ENCODE measurements at places on chromosomes 1 and 21.

DNA sequence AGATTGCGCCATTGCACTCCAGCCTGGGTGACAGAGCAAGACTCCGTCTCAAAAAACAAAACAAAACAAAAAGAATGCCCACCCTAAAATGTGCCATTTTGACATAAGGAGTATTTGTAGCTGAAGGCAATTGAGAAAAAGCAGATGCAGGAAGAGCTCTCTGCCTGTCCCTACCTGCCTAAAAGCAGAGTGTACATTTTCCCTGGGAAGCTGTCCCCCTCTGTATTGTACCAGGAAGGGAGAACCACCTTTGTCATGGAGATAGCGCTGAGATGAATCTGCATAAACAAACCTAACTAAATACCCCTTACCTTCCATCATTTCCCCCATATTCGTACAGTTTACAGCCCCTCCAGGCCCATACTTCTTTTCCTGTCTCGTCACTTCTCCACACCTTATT, 94.4 kb upstream of the SLC45A1 start:
- DNase-seq, result no peak

DNA sequence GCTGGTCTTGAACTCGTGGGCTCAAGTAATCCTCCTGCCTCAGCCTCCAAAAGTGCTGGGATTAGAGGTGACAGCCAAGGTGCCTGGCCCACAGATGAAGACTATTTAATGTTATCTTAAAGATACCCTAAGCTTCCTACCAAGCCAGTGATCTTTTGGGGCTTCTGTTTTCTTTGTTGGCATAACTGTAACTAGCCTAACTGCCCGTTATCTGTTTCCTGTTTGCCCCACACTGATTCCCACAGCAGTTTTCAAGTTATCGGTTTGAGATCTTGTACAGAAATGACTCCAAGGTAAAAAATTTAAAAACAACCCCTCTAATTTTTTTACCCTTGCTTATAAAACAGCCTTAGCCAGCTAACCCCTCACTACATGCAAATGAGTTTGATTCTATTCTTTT, 12.4 kb downstream of the SELL start:
- no peak for DNase-seq

- DNase-seq, result no peak
These were observed 110.7 kb downstream of the RYR2 start for GRCh38 chr1:237152506-237153335.

GRCh38 chr1:66022904-66023620, 230.4 kb downstream of the PDE4B start:
- DNase-seq, result no peak

DNA sequence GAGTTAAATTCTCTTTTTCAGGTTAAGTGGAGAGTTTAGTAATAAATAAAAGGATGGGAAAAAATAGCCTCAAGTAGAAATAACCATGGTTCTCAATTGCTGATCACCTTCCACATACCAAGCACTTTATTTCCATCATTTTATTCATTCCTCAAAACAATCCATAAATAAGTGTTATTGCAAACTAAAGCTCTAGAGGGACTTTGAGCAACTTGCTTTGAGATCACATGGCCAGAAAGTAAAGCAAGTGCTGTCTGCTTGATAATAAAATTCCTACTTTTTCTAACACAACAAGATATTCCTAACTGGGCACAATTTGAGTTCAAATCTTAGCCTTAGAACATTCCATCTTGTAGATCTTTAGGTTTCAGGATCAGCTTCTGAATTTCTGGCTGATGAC, 97.1 kb upstream of the C1orf87 start:
- DNase-seq, result no peak

- DNase-seq, result no peak
These were observed 82.3 kb downstream of the DENND1B start for GRCh38 chr1:197692965-197693364.

DNA sequence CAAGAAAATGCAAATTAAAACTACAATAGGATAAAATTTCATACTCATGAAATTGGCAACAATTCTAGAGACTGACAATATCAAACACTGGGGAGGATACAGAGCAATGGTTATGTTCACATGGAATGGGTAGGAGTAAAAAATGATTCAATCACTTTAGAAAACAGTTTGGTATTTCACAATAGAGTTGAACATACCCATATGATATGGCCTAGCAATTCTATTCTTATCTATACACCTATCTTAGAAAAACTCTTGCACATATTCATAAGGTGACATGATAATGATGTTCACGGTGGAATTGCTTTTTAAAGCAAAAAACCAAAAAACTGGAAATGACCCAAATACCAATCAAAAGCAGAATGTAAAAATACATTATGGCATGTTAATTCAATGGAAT, 28.7 kb downstream of the PHC2 start:
- no peak for DNase-seq

DNA sequence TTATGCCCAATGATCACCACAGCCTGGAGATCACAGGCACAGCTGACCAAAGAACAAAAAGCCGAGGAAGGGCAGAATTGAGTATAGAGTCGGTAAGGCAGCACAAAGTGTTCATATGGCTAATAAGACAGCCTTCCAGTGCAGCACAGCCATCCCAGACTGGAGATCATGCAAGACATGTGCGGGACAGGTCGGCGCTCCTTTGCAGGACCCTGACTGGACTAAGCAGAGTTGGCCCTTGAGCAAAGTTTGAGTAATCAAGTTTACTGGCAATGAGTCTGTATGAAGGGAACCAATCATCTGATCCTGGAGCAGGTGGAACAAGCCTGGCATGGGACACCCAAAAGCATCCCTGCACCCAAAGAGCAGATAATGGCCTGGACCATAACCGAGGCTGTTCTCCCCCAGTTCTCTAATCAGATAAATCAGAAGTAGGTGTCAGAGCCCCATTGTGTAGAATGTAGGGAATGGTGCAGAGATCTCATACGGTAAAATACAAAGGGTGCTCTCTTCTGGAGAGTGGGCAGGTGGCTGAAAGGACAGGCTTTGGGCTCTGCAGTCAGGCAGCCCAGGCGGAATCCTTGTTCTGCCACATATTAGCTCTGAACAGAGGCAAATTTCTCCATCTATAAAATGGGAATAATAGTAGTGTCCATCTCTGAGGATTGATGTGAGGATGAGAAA, 10.7 kb upstream of the DNASE2B start:
- no peak for DNase-seq

- DNase-seq, result no peak
These were observed 28.4 kb upstream of the GBP6 start for GRCh38 chr1:89335486-89335885.

GRCh38 chr1:90850181-90850897, 133.2 kb upstream of the BARHL2 start:
- DNase-seq, result no peak

GRCh38 chr1:103180660-103181059, 72.3 kb upstream of the COL11A1 start:
- DNase-seq, result no peak
